MCF 10A (cell line): ENCODE measurements at places on chromosomes 12 and 14. TPM values are rescaled to one million over a fixed set of nuclear protein-coding genes. Genes with fewer than 3 reads are reported as not detected.

DNA sequence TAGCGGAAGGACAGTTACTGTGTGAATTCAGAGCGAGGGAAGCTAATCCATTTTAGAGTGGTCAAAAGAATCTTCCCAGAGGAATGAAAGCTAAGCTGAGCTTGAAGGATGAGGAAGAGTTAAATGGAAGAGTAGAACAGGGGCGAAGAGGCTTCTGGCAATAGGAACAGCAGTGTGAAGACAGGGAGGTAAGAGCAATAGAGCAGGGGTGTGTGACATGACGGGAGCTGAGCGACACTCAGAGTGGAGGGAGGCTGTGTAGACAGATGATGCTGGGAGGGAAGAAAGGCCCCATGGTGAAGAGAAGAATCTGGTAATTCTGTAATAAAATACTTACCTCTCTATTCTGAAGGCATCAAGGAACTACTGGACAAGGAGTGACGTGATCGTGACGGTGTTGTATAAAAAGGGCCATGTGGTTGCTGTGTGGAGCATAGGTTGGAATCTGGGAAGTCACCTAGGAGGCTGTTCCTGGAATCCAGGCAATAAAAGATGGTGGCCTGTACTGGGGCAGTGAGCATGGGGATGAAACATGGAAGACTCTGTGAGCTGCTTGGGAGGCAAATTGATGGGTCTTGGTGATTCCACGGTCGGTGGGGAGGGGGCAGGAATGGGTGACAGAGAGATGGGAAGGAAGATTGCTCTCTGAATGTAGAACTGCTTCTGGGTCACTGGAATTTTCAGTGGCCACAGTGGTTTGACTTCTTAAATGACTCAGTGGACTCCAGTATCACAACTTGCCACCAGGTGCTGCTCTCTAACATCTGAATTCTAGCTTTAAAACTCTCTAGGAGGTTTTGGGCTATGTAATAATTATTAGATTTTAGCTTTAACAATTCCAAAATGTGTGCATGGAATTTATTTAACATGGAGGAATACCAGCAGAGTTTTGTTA lies 164.1 kb downstream of the ATP23 start:
- no peak for DNase-seq

DNA sequence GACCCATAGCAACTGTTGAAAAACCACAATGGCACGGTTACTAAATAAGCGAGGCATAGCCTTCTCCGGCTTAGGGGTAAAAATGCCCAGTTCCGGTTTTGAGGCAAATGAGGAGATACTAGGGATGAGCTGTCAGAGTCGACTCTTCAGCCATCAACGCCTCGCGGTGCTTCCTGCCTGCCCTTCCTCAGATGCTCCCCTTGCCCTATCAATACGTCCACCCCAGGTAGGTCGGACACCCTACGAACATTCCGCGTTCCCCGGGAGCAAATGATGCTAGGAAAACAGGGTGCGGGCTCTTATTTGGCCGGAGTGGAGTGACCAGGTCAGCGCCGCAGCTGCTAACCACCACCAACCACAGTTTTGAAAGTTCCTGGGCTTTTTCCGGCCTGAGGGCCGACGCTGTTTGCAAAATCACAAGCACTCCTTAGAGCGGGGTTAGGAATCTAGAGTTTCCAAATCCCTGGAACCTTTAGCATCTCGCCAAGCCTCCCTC lies 1.2 kb downstream of the SRSF9 start:
- DNase-seq: peak; percentile 50

DNA sequence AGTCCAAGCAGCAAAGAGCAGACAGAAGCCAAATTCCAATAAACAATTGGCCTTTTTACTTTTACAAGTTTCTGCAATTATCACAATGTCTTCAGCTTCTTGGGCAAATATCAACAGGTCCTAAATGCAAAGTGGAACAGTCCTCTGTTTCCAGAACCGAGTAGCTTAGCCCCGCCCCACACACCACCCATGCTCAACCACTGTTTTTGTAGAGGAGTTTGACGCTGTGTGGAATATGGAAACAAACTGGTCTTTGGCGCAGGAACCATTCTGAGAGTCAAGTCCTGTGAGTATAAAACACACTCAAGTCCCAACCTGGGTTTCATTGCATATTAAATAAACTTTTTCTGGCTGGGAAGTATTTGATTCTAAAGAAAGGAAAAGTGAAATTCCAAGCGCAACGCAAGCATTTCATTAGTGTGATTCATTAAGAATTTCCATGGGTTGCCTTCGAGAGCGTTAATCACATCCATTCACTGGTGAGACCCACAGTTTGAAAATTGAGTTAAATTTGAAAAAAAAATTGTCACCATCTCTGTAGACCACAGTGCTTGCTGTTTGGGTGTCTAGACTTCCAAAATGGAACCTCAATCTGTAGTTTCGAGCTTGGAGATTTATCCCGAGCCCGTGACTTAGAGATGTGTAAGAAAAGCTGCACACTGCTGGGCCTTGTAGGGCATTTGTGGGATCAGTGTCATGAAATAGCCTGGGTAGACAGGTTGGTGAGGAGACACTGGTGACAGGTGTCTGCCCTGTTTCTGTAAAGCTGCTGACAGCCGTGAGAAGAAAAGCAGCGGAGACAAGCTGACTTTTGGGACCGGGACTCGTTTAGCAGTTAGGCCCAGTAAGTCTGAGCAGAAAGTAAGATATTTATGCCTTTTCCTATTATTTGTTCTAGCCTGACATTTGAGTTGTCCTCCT lies 96.1 kb downstream of the DAD1 start:
- no peak for DNase-seq

DNA sequence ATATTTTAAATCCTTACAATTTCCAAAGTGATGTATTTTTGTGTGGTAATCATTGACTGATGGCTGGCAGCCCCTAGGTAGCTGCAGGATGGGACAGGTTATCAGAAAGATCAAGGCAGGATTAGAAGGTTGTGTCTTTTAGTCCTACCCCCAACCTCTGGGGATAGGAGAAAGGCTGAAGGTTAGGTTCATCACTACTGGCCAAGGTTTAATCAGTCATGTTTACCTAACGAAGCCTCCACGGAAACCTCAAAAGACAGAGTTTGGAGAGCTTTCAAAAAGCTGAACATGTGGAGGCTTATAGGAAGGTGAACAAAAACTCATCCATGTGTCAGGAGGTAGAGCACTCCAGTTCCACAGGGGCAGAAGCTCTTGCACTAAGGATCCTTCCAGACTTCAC lies 77.5 kb upstream of the CD163 start:
- DNase-seq: no peak

The NEUROD4 gene
- total RNA-seq: not detected in 2 replicates

- peak; percentile 93 for DNase-seq
Observed at GRCh38 chr14:69685218-69685616, 73.8 kb downstream of the SUSD6 start.

DNA sequence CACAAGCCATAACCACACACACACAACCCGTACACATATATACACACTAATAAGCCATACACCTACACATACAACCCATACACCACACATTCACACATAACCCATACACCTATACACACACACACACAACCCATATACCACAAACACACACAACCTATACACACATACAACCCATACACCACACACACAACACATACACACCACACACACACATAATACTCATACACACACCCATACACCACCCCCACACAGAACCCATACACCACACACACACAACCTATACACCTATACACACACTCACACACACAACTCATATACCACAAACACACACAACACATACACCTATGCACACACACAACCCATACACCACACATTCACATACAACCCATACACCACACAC lies 44.1 kb downstream of the TMEM121 start:
- no peak for DNase-seq

DNA sequence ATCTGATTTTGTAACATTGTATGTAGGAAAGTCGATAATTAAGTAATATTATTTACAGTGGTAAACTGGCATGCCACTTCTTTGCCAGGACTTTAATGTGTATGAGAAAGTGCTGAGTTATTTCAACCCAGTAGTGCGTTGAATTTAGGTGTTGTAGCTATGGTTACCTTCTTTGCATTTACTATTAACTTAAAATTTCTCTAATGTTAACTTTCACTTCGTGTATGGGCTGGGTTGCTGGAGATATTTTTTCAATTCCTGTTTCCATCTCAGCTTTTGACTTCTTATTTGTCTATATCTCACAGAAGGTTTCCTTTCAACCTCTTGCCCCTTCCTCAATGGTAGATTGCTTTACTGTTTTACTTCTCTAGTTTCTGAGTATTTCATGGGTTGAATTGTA lies 1345.6 kb downstream of the FSCB start:
- DNase-seq: no peak

The PLCZ1 gene
- total RNA-seq: not detected in 2 replicates

DNA sequence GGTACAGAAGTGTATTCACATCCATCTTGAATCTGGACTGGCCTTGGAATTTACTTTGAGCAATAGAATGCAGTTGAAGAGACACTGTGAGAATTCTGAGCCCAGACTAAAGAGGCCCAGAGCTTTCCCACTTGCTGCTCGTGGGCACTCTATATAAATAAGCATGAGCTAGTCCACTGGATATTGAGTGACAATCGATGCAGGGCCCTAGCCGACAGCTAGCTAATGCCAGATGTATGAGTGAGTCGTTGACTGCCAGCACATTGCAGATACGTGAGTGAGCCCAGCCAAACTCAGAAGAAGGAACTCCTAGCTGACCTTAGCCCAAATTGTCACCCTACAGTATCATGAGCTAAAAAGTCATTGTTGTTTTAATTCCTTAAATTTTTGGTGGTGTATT lies 24.9 kb downstream of the NAV3 start:
- peak; percentile 19 for DNase-seq

DNA sequence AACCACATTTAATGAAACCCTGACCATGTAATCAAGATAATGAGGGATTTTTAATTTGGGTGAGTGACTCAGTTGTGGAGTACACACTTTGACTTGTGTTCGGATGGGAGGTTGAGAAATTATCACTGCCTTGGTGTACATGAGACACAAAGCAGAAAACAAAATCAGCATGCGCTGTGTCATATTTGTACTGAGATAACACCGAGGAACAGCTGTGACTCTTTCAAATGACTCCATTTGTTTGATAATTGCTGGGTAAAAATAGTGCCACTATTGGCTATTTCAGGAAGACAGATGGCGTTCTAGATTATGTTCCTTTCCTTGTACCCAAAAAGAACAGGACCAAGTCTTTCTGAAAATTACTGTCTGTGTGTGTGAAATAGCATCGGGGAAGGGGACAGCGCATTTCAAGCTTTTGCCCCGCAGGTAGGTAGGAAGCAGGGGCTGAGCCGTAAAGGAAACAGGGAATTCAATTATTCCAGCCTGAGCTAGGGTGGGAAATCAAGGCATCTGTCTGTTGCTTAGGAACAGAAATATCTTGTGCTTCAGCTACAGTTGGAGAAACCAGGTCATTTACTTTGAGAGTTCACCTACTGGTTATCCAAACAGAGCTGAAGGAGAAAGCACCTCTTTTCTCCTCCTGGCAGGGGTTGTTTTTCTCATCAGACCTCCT lies 114.3 kb downstream of the SNAPC1 start:
- no peak for DNase-seq

DNA sequence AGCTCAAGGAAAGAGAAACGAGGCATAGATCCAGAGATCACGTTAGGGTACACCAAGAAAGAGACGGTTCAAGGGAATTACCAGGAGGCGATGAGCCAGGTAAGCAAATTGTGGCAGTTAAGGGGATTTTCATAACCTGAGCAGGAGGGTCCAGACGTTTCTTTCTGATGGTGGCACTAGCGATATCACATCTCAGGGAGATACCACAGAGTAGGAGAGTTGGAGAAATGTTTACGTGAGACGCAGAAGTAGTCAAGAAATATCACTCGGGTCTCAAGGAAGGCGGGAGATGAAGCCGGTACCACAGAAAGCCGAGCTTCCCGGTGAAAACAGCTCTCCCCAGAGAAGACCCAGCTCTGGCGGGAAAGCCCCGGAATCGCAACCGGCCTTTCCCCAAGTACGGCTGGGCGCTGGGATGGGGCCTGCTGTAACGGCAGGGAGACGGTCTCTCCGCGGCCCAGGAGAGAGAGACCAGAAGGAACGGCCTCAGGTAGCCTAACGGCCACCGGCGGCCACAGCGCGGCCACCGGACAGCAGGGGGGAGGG lies 485 bp downstream of the SENP1 start:
- DNase-seq: no peak

The C12orf56 gene
- total RNA-seq: not detected in 2 replicates

The CLEC14A gene
- not detected in 2 replicates for total RNA-seq

The VPS29 gene
- total RNA-seq: 125 and 131 TPM in 2 replicates

- DNase-seq: no peak
Observed at GRCh38 chr12:53212931-53213330, 5.9 kb upstream of the ITGB7 start.

The TMTC2 gene
- total RNA-seq: 1.7 and 2.0 TPM in 2 replicates

The BHLHE41 gene
- 1.1 and 3.4 TPM in 2 replicates for total RNA-seq

DNA sequence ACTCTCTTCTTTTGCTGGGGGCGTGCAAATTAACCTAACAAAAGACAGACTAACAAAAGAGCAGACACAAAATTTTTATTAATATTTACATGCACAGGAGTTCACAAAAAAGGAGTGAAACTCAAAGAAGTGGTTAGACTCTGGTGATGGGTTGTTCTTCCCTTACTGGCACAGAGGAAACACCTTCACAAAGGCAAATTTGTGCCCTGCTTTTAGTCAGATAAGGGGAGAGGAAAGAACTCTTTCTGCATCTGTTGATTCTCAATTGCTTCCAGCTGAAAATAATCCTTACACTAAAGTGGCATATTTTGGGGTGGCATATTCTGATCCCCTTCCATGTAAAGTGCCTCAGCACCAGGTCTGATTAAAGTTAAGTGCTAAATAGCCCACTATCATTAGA lies 190.2 kb upstream of the AMIGO2 start:
- no peak for DNase-seq

GRCh38 chr12:115384391-115384790 lies 700.4 kb upstream of the TBX3 start:
- DNase-seq: peak; percentile 61

GRCh38 chr14:99736603-99737371 lies 52.7 kb downstream of the CYP46A1 start:
- DNase-seq: no peak

DNA sequence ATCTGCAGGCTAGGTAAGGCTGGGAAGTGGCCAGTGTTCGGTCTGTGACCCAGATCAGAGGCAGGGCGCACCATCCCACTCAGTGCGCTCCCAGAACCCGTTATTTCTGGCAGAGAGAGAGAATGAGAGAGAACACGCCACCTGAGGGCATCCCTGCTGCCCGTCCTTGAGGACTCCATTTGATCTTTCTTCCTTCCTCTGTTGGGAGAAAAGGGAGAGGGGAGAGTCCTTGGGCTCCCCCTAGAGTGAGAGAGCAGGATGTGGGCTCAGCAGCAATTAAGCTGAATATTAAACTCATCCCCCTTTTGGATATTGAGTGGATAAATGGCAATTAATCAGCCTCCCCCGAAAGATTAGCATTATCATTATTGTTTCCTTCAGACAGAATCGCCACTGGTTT lies 70.6 kb downstream of the IFT43 start:
- DNase-seq: peak; percentile 25

- no peak for DNase-seq
Observed at GRCh38 chr12:495466-495865, 35.7 kb downstream of the B4GALNT3 start.

The OGFOD2 gene
- total RNA-seq: 17.5 and 22.5 TPM in 2 replicates

The GPR84 gene
- 0.17 TPM in 1 of 2 replicates, not detected in the other for total RNA-seq
